ENCODE measurements at places on chromosomes 3 and 15.

DNA sequence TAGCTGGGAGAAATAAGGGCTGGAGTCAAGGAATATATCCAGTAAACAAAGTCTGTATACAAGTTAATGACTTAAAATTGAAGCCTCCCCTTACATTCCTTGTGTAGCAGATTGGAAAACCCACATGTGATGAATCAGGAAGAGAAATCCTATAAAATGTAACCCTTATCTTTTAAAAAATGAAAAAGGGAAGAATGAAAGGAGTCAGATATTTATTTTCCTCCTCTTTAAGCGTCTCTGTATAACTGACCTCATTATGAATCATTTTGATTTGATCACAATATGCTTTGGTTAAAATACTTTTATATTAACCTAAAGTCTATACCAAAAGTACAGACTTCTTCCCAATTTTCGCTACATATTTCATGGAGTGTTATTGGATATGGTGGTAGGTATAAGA lies 316.3 kb upstream of the STAC start:
- no peak for DNase-seq

GRCh38 chr3:194808640-194809097 lies 123.0 kb downstream of the FAM43A start:
- DNase-seq = no peak

DNA sequence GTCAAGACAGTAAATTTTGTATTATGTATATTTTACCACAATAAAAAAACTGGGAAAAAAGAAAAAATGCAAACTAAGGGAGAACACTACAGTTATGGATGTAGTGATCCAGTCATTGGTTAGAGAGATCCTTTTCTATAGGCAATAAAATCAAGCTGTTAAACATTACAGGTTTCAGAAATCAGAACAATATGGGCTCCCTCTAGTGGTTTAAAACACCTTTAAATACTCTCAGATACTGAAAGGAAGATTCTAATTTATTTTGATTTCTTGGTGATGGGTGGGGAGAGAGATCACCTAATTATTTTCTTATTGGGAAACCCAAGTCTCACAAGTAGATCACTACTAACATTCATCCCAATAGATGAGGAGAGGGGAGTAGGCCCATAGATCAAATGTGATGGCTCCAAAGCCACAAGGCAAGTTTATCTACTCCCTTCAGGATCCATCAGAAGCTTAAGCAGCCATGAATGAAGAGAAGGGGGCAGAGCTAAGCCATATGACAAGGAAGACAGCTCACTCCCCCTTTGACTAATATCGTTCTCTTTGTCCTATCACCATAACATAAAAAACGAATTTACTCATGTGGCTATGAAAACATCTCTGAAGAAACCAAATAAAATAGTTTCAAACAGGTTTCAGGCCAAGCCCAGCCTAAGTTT lies 118.6 kb downstream of the ANO10 start:
- no peak for DNase-seq

DNA sequence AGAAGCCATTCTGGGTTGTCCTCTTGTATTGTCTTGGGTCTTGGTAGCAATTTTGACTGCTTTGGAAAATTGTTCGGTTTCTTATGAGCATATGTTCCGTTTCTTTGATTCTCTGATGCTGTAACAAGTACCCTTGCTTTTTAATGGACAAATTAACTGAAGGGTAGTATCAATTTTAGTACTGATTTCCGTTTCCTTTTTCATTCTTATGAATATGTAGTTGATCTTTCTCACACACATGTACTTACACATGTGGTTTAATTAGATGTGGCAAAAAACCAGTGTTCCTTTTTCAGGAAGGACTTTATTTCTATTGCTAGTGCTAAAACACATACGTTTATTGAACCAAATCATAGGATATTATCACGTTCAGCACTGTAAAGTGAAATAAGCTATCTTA lies 119.1 kb downstream of the TCF12 start:
- DNase-seq = no peak

DNA sequence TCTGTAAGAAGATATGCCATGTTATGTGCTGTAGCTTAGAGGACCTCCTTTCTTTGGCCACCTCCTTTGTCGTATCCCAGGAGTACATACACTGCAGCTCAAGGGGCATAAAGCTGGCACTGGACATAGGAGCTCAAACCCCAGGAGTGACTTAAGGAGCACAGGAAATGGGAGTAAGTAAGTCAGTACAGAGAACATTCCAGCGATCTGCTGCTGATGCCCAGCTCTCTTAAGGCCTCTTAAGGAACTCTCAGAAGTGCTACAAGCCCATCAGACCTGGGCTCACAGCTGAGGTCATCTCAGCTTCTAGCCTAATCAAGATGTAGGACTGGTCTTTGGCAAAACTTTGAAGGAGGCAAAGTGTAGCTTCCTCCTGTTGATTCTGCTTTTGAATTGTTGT lies 21.6 kb upstream of the ACTL6A start:
- no peak for DNase-seq

DNA sequence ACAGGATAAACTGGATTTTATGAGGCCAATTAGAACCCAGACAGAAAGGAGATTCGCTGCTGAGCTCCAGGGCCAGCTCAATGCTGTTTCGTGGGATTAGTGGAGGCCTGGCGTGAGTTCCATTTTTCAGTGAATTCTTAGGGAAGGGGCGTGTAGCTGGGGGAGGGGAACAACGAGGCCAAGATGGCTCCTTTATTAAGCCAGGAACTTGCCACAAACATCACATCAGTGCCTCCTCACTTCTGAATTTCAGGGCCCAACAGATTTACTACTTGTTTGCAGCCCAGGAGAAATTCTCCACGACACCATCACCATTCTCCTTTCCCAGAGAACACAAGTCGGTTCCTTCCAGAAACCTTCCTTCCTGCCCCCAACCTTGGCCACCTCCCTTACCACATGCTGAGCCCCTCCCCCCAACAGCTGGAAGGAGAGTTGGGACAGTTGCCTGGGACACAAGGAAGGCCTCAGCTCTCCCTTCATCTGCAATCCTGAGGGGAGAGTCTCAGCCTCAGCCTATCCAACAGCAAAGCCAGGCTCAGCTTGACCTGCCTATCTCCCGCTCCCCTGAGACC lies 5.8 kb downstream of the IGDCC4 start:
- no peak for DNase-seq

Data from sciatic nerve (tissue), 2 donors.